ENCODE measurements at places on chromosomes 7 and 10.

GRCh38 chr10:63553473-63553872 lies 32.3 kb downstream of the REEP3 start:
- no peak for DNase-seq

- no peak for DNase-seq
Measured at GRCh38 chr7:7271094-7271874, 88.9 kb downstream of the C1GALT1 start.

- DNase-seq, result no peak
Measured at GRCh38 chr7:106032295-106032694, 69.2 kb downstream of the CDHR3 start.

DNA sequence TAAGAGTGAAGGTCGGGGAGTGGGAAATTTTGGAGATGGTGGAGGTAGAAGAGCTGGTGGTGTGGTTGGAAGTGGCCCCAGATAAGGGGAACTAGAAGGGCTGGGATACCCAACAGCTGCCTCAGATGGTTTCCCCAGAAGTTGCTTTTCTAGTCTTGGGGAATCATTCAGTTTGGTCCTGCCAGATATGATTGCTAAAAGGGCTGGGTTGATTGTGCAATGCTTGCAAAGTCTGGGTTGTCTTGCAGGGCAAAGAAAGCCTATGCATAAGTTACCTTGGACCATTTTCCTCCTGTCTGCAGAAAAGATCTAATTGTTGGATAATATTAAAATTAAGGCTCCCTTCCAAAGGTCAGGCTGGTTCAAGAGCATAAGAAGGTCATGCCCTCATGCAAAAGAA lies 213.8 kb upstream of the ZNF804B start:
- DNase-seq, result no peak

- no peak for DNase-seq
Measured at GRCh38 chr10:5545778-5546710, 21.3 kb downstream of the CALML3 start.

- DNase-seq, result no peak
Measured at GRCh38 chr7:36207451-36208291, 54.6 kb downstream of the EEPD1 start.

GRCh38 chr10:53122281-53122680 lies 349.7 kb upstream of the MBL2 start:
- DNase-seq, result no peak

GRCh38 chr10:20593649-20594048 lies 303.5 kb downstream of the NEBL start:
- DNase-seq, result no peak

GRCh38 chr7:70006261-70006920 lies 408.1 kb downstream of the AUTS2 start:
- DNase-seq, result peak; percentile 93

DNA sequence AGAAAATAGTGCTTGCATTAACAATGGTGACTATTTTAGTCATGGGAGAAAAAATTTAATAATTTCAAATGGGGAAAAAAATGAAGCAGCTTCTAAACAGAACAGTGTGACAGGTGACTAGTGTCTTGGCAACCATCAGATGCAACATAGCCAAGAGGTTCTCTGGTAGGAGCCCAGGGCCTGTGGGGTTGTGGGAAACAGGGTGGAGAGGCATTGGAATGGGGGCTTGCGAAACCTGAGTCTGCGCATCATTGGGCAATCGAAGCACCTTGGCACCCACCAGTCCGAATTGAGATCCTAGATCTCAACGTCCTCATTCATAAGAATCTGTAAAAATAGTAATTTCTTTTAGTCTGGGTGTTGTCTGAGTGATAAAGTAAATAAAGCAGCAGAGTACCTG lies 19.2 kb upstream of the PARD3 start:
- DNase-seq, result no peak

DNA sequence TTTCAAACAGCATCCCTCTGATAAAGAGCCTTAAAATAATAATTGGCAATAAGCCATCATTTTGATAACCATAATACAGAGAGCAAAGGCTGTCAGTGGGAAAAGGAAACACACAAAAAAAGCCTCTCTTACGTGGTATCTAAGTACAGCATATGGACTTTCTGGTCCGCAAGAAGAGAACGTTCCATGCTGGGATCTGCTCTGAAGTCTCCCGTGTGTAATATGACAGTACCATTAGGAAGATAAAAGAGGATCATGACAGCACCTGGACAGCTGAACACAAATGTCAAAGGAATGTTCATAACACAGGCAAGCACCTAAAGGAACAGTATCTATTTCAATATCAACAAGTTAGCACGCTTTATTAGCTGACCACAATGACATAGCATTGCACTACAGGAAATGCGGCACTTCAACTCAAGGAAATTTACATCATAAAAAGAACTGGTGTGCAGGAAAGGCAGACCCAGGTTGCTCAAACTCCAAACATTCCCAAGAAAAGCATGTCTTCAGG lies 9.9 kb downstream of the DCLRE1A start:
- no peak for DNase-seq

- no peak for DNase-seq
Measured at GRCh38 chr10:31757386-31757791, 171.2 kb downstream of the ARHGAP12 start.

DNA sequence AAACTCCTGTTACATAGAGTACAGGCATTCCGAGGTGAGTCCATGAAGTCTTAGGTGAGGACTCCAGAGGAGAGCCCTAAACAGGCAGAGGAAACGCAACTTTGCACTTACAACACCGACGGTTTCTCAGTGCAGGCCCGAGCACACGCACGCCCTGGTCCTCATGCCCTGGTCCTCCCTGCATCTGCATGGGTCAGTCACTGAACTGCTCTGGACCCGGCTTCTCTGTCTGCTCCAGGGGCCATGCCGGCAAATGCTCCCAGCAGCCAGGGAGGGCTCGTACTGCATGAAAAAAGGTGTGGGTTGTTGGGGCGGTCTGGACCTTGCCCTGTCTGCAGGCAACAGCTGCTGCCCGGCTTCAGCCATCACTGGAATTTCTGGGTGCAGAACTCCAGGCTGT lies 317.3 kb upstream of the SHH start:
- no peak for DNase-seq

GRCh38 chr7:127682140-127682539 lies 30.1 kb downstream of the SND1 start:
- no peak for DNase-seq

DNA sequence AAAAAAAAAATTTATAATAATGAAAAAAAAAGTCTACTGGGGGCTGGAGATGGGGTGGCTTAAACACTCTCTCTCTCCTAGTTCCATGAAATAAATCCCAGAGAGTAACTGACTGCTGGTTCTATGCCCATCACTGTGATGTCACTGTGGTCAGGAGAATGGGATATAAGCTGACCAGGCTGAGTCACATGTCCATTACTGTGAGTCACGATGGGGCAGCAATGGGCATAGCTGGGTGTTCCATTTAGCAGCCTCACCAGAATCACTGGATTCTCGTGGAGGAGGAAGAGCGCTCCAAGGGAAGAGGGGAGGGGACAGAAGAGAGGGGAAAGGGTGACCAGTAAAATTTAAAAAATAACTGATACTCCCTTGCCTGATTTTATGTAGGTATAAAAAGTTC lies 37.1 kb downstream of the MASTL start:
- no peak for DNase-seq
